CD4-positive, alpha-beta T cell treated with Interleukin-10 for 1 hour (primary cell): ENCODE measurements at places on chromosomes 2 and 18.
A peak's percentile ranks its signal among the peaks of the same experiment; 100 is the strongest.

GRCh38 chr2:77169426-77169825 lies 352.8 kb downstream of the LRRTM4 start:
- no peak for DNase-seq

- DNase-seq, result no peak
These were observed 30.0 kb upstream of the SCRN3 start for GRCh38 chr2:174365571-174365970.

DNA sequence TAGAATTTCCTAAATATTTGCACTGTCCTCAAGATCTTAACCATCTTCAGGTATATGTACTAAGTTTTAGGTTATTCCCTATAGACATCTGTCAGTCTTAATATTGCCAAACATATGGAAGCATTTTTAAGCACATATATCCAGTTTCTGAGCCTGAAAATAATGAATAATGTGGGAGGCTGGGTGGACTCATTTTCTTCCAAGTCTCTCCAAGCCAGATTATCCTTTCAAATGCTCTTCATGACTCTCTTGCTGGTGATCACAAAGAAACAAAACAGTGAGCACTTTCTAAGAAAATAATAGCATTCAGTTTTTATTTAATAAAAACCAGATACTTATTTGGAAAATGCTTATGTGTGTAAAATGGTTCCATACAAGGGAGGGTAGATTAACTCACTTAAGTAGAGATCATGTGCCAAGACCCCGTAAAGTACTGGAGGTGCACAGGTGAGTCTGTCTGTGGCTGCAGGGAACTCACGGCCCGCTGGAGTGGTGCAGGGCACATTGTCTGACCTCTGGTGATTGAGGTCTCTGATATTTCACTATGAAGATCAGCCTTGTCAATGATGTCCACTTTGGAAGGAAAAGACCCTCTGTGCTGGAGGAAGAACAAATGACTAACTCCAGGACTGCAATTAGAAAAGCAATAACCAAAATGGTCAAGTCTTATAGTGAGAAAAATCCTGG lies 161.6 kb downstream of the TMEM18 start:
- DNase-seq, result no peak

- no peak for DNase-seq
These were observed 828.9 kb upstream of the NXPH2 start for GRCh38 chr2:139609109-139609508.

- DNase-seq, result no peak
These were observed 10.4 kb downstream of the TOGARAM2 start for GRCh38 chr2:28991460-28991859.

DNA sequence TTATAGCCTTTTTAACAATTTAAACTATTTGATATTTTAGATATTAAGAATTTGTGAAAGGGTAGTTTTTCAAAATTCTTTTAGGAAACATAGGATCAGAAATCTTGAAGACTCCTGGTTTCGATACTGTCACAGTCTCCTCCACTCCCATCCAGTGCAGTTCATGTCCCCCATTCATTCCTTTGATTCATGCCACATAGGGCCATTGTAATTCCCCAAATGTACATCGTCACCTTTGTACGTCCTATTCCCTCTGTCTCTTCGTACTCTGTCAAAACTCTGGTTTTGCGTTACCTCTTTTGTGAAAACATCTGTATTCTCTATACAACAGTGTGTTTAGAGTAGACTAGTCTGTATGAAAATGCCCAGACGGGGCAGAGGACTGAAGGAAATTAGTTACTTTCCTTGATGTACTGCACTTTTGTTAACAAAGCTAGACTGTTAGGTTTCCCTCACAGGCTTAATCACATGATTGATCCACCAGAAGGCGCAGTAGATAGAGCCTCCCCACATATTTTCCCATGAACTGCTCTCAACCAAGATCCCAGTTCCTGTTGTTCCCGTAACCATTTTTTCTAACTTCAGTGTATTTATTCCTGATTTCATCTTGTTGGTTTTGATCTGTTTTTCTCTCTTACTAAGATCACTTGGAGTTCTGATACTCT lies 2.5 kb downstream of the MRPL35 start:
- no peak for DNase-seq

DNA sequence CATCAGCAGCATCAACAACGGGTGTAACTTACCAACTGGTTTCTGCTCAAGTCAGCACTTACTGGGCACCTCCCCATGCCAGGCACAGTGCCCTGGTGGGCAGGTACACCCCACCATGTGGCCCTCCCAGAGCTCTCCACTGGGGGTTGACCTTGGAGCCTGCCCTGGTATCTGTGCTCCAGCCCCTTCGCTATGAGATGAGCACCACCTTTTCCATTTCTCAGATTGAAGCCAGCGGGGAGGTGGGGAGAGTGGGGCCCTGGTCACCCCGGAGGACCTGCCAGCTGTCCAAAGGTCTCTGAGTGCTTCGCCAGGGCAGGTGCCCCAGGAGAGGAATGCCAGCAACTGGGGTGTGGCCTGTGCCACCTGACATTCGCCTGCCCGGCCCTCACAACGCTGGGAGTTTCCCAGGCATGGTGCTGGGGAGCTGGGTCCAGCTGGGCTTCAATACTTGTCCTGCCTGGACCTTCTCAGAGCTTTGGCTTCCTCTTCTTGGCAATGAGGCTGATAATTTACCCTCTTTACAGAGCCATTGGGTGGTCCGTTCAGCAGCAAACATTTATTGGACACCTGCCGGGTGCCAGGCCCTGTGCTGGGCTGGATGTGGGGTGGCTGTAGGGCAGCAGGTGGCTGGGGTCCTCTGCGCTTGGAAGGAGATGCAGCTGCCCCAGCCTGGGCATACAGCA lies 5.9 kb upstream of the ZAP70 start:
- DNase-seq, result no peak

- DNase-seq, result no peak
These were observed 306.8 kb upstream of the HS6ST1 start for GRCh38 chr2:128625421-128625820.

GRCh38 chr18:58322464-58322863 lies 278.4 kb downstream of the NEDD4L start:
- no peak for DNase-seq

GRCh38 chr2:12005886-12006681 lies 259.7 kb downstream of the LPIN1 start:
- peak; percentile 78 for DNase-seq

GRCh38 chr18:22932885-22933205 lies 283 bp upstream of the RBBP8 start:
- DNase-seq, result no peak

- DNase-seq, result no peak
These were observed 31.8 kb downstream of the SLC1A4 start for GRCh38 chr2:65020943-65021528.

DNA sequence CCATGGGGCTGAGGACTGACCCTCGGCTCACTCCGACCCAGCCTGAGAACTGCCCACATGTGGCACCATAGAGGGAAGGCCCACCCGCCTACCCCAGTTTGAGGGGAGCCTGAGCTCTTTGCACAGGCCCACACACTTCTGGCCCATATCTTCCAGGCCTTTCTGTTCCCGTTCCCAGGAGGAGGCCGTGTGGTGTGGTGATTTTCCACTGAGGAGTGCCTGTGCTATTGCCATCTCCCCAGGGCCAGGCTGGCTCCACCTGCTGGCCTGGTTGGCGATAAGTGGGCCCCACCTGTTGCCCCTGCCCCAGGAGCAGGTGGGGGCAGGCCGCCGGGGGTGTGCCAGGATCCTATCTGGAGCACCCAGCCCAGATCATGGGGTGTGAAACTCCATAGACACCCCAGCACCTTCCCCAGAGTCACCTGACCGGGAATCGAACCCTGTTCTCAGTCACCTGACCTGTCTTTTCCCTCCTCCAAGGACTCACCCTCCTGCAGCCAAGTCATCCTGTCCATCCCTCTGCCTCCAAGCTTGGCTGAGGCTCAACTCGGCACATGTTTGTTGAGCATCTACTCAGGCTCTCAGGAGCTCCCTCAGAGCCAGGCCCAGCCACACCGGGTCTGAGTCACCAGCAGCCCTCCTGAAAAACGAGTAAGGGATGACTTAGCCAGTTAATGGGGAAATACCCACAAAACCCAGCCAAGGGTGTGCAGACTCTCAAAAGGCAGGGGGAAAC lies 120.1 kb downstream of the CYP26B1 start:
- no peak for DNase-seq

DNA sequence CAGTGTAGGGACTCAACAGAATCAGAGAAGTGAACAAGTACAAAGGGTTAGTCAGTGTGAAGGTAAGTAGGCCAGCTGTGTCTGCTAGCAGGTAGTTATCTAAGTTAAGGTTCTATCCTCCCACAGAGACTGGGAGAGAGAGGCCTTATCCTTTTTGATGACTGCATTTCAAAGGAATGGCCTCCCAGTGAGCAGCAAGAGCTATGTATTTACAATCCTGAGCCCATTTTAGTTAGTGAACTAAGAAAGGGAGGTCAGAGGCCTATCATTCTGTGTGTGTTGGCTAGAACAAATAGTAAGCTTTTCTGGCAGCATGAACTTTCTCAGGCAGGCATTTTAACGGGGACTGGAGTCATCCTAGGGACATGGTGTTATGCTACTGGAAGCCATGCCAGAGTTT lies 182.9 kb downstream of the VWC2L start:
- no peak for DNase-seq

DNA sequence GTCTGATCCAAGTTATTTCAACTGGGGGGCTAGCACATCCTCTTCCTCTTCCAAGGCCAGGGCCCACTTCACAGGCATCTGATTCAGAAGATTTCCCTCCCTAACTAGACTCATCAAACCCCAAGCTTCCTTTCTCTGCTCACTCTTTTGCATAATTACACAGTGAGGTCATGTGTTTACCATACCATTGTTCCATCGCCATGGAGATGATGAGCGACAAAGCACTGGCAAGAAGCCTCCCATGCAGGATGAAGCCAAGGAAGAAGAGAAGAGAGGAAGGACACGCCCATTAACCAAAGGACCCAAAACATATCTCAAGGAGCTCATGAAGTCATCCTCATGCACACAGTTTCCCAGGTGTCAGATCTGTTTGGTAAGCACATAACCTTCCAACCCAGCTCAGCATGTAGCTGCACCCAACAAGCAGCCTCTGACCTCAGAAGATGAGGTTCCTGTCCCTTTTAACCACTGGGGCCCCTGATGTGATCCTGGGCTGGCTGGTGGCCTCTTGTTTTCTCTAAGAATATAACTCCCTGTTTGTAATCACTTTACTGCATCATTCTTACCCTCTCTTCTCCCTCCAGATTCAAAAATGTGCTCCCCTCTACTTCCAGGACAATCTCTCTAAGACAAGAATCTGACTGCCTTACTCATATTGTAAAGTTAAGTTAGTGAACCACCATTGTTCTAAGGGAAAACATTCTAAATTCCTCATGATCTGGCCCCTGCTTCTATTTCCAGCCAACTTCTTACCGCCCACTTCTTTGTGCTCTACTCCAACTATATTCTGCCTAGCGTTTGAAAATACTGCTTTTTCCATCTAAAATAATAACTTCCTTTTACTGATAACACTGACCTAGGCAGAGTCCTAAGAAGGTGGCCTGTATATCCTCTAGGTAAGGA lies 190.1 kb downstream of the TTC32 start:
- DNase-seq, result no peak

- no peak for DNase-seq
These were observed 136.8 kb downstream of the CAMKMT start for GRCh38 chr2:44498551-44498950.
